Activated CD4-positive, alpha-beta T cell treated with anti-CD3 and anti-CD28 coated beads, Interleukin-2, amount 50 U/mL, for 48 hours (primary cell): ENCODE measurements at places on chromosomes 1 and 21.

- peak; percentile 57 for DNase-seq
These were observed 47.4 kb upstream of the LBR start for GRCh38 chr1:225474986-225475820.

- no peak for DNase-seq
These were observed 253.4 kb upstream of the CSF3R start for GRCh38 chr1:36735939-36736730.

DNA sequence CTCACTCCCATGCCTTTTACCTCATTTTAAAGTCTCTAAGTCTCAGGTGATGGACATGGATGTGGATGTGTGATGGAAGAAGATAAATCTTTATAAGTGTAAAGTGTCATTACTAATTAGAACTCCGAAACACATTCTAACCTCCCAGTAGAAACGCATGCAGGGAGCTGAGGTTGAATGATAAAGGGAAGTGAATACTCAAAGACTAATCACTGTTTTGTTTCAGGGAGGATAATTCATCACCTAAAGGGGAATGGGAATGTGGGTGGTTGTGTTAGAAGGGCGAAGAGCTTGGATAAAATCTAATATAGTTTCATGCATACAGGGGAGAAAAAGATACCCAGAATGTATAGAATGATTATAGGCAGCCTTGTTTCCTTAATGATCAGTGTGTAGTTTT, 12.5 kb downstream of the NCAM2 start:
- no peak for DNase-seq

DNA sequence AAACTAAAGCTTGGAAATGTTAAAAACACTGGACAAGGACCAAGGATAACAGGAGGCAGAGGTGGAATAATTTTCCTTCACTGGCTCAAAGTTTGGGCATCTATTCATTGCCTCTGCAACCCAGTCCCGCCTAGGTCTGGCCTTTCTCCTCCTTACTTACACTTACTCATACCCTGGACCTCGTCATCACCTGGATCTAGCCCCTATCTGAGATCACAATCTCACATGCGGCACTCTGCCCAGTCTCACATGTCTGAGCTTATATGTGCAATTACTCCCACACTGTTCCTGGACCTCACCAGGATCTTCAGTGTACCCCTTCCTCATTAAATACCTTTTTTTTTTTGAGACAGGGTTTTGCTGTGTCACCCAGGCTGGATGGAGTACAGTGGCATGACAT, 37.6 kb downstream of the NVL start:
- DNase-seq, result no peak

- no peak for DNase-seq
These were observed 26.1 kb downstream of the CD244 start for GRCh38 chr1:160836561-160836960.
